Stimulated activated CD8-positive, alpha-beta memory T cell treated with anti-CD3 and anti-CD28 coated beads, Interleukin-4, amount 100 ng/mL, for 1 hour (primary cell): ENCODE measurements at places on chromosomes 11 and 22.

- no peak for DNase-seq
These were observed 17.9 kb upstream of the BBOX1 start for GRCh38 chr11:27022659-27023251.

DNA sequence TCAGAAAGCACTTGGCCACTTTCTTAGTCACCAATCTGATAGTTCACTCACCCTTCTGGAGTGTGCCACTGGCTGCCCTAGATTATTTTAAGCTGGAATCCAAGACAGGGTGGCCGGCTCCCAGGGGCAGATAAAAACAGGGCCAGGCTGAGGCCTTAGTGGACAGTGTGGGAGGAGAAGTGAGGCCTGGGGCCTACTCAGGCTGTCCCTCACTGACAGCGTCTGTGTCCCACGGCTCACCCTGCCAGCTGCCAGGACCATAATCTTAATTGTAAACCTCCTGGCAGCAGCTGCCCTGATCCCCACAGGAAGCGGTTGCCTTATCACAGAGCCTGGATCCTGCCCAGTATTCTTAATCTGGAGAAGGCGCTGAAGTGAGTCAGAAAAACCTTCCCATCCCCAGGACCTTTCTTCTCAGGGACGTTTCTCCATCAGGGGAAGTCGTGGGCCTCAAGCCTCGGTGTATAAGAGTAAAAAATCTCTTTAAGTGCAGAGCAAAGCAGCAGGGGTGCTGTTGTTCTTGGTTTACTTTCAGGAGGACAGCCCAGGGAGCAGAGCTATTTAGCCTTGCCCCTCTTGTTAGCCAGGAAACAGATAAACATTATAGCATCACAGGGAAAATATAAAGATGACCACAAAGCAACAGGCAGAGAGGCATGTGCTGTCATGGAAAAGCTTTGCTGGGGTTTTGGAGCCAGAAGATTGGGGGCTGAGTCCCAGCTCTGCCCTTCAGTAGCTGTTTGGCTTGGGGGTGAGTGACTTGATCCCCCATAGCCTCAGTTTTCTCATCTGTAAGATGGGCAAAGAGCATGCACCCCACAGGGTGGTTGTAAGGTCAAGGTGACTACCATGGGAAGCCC, 39.6 kb downstream of the TSPAN18 start:
- DNase-seq: no peak

DNA sequence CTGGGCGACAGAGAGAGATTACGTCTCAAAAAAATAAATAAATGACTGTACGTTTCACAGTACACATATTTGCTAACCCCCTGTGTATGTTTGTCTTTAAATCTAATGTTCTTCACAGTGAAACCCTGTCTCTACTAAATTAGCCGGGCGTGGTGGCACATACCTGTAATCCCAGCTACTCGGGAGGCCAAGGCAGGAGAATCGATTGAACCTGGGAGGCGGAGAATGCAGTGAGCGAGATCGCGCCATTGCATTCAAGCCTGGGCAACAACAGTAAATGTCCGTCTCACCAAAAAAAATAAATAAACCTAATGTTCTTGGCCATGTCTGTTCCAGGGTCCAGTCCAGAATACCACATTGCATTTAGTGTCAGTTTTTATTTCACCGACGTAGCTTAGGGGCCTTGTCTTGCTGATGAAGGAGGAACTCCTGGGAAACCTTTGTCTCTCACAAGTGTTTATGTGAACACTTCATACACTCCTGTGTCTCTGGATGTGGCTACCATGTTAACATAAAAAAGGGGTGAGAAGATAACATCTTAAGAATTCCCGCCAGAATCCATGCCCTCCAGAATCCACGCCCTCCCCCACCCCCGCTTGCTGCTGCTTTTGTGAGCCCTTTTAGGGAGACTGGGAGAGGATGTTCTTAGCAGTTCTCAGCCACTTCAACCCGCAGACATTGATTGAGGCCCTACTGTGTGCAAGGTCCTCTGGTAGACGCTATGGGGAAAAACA, 5.0 kb upstream of the SERHL2 start:
- no peak for DNase-seq

DNA sequence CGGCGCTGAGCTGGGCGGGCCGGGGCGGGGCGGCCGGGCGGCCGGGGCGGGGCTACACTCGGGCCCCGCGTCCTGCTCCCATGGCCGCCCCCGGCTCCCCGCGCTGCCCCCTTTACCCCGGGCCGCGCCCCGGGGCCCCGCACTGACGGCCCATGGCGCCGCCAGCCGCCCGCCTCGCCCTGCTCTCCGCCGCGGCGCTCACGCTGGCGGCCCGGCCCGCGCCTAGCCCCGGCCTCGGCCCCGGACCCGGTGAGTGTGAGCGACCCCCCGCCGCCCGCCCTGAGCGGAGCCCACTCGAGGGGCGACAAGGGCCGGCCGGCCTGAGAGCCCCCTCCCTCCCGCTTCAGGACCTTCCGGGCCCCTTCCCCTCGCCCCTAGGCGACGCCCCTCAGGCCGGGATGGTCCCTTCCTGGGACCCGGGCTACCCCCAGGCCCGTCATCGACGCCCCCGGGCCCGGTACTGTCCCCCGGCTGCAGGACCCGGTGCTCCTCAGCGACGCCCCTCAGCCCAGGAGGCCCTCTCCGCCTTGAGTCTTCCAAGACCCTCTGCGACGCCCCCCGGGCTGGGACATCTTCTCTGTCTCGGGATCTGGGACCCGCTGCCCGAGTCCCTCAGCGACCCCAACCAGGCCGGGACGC, at the start of gene KREMEN1:
Gene KREMEN1, plus strand, starts transcription at position 57 of the 639 bp plus-strand sequence. Its CDS starts 96 bp downstream, at position 153.
- DNase-seq: no peak

DNA sequence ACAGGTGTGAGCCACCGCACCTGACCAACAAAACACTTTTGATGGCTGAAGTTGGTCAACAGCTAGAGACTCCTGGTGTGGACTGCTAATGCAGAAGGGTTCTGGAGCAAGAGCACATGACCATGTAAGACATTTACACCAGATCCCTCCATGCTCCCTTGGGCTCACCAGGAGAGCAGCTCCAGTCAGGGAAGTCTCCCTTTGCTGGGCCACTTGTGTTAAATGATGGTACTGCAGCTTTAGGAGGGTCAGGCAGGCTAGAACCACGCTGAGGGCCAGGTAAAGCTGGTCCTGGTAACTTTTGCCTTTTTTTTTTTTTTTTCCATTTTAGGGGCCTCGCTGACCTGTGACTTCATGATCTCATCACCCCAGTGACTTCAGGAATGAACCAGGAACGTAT, 146.4 kb downstream of the FBXO7 start:
- DNase-seq: no peak

- no peak for DNase-seq
These were observed 1.2 kb downstream of the TUBA8 start for GRCh38 chr22:18111759-18112330.

DNA sequence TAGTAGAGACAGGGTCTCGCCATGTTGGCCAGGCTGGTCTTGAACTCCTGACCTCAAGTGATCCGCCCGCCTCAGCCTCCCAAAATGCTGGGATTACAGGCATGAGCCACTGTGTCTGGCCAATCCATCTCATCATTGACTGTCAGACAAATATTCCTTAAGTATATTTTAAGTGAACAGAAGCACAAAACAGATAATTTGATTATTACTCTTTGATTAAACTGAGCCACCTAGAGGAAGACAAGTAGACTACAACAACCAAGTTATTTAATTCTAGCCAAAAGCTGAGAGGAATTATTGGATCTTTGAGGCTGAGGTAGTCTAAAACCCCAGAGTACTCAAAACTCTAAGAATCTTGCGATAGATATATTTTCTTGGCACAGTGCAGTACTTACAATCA, 1.2 kb downstream of the ACRV1 start:
- DNase-seq: no peak

DNA sequence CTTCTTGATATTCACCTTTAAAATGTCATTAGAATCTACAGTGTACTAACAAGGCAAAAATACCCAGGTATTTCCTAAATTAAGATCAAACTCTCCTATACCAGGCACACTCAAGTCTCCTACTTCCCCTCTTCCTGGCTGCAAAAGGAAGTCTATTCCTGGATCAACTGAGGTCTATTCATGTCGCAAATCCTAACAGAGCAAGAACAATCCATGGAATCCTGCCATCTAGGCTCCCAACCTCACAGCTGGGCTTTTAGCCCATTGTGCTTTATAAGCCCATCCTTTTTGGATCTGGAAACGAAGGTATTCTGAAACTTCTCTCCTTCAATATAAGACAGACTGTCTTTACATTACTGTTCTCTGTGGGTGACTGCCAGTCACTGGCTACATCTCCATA, 161.8 kb downstream of the SOX6 start:
- DNase-seq: no peak

GRCh38 chr11:90220391-90220790, 2.5 kb downstream of the CHORDC1 start:
- no peak for DNase-seq

DNA sequence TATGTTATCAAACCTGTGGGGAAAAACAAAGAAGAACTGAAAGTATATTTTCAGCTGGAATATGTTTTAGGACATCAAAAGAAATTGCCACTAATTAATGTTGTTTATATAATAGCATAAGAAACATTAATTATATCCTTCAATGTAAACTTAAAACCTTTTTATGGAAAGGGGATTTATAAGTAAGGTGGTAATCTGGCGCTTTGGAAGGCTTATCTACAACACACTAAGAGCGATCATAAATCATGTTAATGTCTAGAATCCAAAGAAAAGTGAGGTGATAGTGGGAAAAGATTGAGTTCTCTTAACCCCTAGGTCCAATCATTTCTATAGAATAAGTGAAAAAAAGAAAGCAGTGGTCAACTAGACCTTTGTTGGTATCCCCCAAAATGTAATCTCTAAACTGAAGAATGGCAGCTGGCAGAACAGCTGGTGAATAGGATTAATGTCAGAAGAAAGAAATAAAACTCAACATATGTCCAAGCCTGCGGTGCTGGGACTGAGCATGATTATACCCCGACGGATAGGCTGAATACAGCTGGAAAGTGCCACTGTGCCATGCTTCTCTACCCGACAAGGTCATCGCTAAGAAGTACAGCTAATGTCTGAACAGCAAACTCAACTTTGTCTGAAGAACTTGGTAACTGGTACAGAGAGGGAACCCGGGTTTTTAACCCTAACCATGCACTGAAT, 64.0 kb downstream of the SOX6 start:
- DNase-seq: no peak

DNA sequence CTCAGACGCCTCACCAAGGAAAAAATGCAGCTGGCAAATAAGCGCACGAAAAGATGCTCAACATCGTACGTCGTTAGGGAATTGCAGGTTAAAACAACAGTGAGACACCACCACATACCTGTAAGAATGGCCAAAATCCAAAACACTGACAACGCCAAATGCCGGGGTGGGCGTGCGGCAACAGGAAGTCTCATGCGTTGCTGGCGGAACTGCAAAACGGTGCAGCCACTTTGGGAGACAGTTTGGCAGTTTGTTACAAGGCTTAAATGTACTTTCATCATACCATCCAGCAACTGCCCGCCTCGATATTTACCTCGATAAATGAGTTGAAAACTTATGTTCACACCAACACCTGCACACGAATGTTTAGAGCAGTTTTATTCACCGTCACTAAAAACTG, 7.5 kb upstream of the CTSD start:
- DNase-seq: no peak

- DNase-seq: no peak
These were observed 42.5 kb downstream of the CD82 start for GRCh38 chr11:44607987-44608386.

GRCh38 chr11:75555079-75555811, 6.8 kb upstream of the SERPINH1 start:
- DNase-seq: no peak

DNA sequence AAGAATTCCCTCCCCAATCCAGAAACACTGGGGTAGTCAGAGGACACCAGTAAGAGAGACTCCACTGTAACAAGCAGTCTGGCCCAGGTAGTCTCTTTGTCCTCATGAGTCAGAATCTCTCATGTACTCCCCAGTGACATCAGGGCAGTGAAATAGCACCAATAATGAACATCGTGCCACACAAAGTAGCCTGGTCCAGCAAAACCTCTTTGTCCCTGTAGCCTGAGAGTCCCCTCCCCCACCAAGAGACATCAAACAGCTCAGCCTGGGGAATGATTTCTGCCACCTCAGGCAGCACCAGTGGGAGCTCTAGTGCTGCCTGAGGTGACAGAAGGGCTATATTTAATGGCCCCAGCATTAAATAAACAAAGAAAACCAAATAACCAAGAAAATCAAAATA, 88.1 kb downstream of the SBF2 start:
- DNase-seq: no peak

GRCh38 chr11:15143855-15144254, 29.1 kb downstream of the INSC start:
- no peak for DNase-seq

DNA sequence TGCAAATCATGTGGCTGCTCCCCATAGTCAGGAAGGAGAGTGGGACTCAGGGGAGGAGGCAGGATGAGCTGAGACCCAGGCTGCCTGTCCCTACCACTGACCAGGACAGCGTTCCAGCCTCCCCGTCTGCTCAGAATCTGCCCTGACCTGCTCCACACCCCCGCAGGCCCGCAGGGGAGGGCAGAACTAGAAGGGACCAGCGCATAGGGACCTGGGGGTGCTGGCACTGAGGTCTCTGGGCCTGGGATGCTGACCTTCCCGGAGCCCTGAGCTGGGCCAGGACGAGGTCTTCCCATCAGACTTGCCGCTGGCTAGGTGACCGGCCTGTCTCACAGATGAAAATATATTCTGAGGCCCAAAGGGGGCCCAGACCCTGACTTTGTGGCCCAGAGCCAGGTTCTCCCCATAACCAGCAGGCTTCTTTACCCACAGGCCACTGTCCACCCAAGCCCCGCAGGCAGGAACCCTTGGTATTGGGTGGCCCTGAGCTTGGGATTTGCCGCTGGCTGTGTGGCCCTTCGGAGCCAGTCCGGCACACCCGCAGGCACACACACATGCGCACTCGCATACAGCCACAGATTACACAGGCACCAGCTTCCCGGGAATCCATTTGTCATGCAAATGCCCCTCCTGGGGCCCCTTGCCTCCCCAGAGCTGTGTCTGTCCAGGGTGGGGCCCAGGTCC, 13.8 kb upstream of the PIM3 start:
- DNase-seq: no peak

- no peak for DNase-seq
These were observed 190.4 kb downstream of the MAML2 start for GRCh38 chr11:96152623-96153022.

DNA sequence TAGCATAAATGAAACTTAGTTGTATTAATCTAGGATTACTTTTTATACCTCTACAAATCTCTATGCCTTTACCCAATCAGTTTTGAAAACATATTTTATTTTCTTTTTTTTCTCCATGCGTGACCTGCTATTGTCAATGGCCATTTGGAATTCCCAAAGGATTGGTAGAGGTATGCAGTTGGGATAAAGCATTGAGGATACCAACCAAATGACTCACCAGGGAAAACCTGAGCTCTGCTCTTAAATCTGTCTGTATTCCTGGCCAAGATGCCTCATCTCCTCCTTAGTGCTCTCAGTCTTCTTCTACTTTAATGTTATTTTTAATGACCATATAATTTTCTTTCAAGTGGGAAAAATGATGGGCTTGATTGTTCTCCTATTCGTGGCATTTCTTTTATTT, 61.9 kb downstream of the EHF start:
- DNase-seq: no peak

GRCh38 chr11:126736682-126737572, 263.6 kb downstream of the KIRREL3 start:
- DNase-seq: no peak
